ENCODE measurements at places on chromosomes 5 and 9.

GRCh38 chr9:6109571-6109970 is 94.1 kb upstream of the RANBP6 start:
- no peak for DNase-seq

DNA sequence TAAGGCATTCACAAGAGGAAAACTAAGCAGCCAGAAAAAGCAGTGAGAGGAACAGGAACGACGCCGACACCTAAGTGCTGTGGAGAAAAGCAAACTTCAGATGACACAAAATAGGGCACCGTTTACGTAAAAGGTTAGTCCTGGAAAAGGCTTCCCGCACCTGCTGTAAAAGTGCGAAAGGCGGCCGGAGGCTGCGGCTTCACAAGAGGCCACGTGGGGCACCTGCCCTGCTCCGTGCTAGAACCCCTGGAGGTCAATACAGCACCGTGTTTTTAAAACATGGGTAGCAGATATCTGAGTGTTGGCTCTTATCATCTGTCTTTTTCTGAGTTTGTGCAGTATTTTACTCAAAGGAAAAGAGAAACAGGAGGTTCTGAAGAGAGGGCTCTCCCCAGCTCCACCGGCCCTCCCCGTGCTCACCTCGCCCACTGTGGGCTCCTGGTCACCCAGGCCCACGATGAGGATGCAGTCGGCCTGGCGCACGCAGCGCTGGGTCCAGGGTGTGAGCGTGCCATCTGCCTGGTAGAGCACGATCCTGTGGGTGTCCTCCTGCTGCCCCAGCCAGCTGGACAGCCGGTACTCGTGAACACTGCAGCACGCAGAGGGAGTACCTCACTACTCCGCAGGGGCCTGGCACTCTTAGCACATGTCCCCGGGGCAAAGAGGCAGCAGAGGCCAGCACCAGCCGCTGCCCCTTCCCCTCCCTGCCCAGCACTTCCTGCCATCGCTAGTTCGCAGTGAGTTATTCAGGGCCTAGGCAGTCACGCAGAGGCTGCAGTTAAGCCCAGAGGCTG is 21.0 kb upstream of the NSMF start:
- no peak for DNase-seq

GRCh38 chr9:121686930-121687541 is 35.6 kb downstream of the DAB2IP start:
- no peak for DNase-seq

DNA sequence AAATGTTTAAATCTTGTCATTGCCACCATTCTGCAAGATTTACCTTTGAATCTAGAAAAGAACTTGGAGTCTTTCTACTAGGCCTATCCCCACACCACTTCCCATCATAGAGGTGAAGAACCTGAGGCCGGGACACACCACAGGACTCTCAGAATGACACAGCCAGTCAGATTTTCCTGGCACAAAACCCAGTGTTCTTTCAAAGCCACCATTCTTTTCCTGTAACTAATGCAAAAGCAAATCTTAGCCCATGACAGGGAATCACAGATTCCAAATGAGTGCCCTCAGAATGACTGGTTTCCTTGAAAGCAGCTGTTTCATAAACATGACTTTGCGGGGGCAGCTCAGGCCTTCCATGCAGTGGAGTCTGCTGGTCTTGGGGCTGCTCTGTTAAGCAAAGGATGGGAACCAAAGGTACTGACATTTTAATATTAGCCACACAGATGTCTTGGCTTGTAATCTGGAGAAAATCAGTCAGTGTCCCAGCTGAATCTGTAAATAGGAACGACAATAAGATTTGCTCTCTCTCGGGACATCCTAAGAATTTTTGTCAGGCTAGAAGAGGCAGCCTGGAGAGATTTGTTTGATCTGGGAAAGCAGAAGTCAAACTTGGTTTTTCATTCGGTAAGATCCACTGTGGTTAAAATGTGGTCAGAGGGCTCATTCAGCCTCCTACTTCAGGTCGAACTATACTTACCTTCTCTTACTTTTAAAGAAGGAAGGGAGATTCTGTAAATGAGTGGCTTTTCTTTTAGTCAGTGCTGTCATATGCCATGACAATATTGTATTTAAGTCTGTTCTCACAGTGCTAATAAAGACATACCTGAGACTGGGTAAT is 115.1 kb downstream of the PALM2AKAP2 start:
- no peak for DNase-seq

- no peak for DNase-seq
These were observed 46.3 kb downstream of the FYB1 start for GRCh38 chr5:39173069-39173468.

- DNase-seq: no peak
These were observed 138.9 kb downstream of the RASEF start for GRCh38 chr9:82923912-82924605.

GRCh38 chr9:18614651-18615050 is 140.7 kb downstream of the ADAMTSL1 start:
- DNase-seq: no peak
